ENCODE measurements at places on chromosomes 12 and 14.

DNA sequence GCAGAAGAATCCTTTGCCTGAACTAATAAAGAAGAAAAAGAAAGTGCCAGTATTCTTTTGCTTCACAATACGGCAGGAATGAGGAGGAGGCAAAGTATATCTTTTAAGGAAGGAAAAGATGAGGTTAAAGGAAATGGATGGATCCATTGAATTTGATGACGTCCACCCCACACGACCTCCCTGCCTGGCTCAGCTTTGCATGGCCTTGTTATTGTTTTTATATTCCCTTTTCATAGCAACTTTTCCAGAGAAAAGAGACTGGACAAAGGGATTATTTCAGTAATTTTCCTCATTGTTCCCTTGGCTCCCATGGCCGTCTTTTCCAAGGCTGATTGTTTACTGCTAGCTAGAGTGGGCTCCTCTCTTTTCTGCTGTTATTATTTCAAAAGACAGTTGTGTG, 123.2 kb upstream of the SEL1L start:
- DNase-seq, result no peak

- DNase-seq, result no peak
Measured at GRCh38 chr14:38887696-38888095, 215.3 kb downstream of the SEC23A start.

- no peak for DNase-seq
Measured at GRCh38 chr12:74889563-74890236, 319.9 kb downstream of the KCNC2 start.

DNA sequence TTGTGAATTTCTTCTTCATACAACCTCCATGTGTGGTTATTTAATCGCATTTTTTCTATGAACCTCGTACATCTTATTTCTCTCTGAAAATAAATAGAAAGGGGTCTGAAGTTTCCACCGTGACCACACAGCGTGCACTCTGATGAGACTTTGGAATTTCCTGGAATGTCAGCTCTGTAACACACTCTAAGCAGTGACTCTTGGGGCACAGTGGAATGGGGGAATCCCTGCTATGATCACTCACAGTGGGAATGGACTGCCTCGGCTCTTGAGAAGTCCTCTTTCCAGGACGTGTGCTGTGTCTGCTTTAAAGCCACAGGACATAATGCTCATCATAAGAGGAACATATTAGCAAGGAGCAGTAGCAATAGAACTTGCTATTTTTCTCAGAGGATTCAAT, 416.2 kb downstream of the EGLN3 start:
- DNase-seq, result no peak

- DNase-seq, result no peak
Measured at GRCh38 chr14:71721791-71722190, 210.4 kb upstream of the RGS6 start.

GRCh38 chr12:119783787-119784186, 93.3 kb downstream of the CIT start:
- DNase-seq, result no peak

- DNase-seq, result no peak
Measured at GRCh38 chr14:55120571-55121495, 8.2 kb upstream of the LGALS3 start.

DNA sequence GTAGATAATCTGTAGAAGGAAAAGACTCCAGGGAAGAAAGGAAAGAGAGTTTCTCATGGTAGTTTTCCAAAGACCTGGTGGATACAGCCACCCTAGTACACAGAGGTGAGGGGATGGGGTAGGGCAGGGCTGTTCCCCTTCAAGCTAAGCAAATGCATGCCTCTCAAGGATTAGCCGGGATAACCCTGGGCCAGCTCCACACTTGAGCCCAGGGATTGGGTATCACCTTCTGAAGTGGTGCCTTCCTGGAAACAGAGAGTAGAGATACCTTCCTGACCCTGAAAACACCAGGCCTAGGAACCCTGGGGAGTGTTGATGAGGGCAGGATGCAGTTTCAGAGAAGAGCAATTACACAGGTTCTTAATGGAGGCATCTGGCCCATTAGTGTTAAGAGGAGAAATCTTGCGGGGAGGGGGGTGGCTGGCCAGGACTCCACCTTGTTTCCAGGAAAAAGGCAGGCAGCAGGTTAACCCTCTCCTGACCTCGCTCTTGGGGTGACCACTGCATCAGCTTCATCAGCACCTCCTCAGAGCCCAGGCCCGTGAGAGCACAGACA, 106.9 kb upstream of the TMEM233 start:
- peak; percentile 64 for DNase-seq

DNA sequence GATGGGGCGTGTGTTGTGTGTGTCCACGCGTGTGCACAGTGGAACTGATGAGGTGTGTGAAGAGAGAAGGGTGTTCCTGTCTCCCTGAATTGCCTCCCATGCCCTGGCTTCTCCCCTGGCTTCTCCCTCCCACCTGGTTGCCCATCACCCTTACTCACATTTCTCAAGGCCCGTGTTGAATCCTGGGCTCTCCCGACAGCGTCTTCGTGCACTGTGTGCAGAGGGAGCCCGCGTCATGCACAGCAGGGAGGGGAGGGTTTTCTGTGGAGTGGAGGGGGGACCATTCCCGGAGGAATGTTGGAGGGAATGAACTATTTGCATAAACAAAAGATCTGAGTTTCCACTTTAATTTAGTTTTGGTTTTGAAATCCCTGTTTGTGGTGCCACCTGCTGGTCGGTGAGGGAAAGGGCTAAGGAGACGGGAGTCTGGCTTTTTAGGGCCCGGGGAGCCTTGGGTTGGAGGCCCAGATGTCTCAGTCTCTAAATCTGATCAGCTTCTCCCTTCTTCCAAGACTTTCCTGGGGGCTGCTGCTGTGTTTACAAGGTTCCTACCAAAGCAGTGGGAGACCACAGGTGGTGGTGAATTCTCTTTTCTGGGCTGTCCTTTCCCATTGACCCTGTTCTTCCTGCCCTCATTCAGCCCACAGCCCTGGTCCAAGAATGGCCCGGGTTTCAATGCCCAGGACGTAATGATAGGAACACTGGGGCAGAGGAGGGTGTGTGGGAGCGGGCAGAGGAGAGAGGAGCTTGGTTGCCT, at the start of gene C1R:
Gene C1R (minus strand): TSS at position 217 of the 757 bp plus-strand sequence. CDS start 57 bp downstream, at position 160.
- no peak for DNase-seq

DNA sequence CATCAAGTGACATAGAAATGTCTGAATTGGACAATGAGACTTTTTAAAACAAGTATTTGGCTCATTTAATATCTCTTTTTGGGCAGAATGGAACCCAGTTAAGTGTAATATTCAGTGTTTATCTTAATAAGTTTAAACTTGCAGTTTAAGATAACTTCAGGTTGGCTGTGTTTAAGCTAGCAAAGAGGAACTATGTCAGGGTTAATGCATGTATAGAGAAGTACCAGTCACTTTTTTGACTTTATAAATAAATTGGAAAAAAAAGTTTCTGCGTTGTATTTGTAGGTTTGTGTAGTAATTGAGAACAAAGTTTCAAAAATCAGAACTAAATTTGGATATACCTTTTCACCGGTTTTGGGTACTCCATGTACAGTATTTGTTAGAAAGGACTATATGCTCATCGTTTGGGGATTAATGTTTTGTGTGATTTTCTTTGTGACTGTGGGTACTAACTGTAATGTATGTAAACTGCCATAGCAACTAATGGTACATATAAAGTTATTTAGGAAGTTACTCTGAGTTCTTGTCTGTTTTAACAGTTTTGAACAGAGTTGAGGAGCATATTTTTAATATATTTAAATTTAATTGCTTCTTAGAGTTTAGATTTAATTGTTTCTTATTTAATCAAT, 4.5 kb downstream of the HMGA2 start:
- no peak for DNase-seq

DNA sequence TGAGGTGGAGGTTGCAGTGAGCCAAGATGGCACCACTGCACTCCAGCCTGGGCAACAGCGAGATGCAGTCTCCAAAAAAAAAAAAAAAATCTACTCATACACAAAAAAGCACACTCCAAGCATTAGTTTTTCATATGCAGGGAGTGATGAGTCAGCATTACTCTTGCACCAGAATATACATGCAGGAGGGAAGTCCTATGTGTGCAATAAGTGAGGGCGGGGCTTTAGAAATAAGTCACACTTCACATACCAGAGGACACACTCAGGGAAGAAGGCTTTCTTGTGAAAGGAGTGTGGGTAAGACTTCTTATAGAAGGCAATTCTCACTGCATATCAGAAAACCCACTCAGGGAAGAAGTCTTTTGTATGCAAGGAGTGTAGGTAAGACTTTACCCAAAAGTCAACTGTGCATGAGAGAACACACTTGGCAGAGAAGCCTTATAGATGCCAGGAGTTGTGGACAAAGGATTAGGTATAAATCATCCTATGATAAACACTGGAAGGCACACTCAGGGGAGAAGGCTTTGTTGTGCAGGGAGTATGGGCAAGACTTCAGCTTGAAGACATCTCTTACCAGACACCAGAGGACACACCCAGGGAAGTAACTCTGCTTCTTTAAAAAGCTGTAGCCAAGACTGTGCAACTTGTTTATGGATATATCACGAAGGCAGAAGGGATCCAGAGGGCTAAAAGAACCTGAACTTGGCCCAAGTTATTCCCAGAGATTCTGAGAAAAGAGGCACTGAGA, 50.5 kb downstream of the ATF7 start:
- no peak for DNase-seq

- DNase-seq, result no peak
Measured at GRCh38 chr12:124713436-124714082, 146.1 kb upstream of the NCOR2 start.

DNA sequence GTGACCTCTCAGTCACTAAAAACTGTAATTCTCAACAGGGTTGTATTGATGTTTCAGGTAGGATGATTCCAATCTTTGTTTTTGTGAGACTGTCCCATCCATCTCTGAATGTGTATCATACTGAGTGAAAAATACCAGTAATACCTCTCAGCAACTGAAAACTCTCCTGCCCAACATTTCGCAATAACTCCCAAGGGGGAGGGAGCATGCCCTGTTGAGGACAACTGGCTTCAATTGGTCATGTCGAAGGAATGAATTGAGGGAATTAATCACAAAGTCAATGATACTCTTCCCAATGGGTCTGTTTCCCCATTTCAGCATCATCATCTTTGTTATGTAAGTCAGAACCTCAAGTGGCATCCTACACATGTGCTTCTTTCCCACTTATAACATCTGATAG, 102.4 kb upstream of the E2F7 start:
- DNase-seq, result no peak
